ENCODE measurements at places on chromosomes 7 and 10.

DNA sequence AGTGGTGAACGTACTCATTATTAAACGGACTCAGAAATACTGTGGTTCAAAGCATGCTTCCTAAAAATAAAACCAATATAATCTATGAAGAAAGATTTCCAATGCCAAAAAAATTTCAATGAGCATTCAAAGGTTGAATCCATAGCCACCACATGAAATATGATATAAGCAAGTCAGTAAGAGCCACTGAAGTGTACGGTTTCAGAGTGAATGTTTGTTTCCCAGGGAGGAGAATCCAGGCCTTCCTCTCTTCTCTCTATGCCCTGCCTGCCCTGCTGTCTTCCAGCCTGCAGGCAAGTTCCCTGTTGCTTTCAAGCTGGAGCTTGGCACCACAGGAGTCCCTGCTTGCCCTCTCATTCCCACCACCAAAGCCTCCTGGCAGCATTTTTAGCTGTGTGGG, 1171.6 kb upstream of the C7orf33 start:
- no peak for DNase-seq

DNA sequence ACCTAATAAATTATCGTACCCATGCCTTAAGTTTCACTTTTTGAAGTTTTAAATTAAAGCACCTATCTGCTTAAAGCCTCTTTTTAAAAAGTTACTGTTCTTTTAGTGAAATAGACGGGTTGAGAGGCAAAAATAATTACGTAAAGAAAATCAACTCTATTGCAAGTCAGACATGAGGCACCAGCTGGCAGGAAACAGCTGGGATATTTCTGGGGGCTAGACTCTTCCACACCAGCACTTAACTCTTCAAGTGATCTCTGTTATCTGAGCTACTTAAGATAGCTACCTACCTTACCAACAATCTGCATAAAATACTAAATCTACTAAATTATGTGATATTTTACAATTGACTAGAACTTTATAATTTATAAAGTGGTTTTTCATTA, 35.8 kb downstream of the GBF1 start:
- DNase-seq = no peak

DNA sequence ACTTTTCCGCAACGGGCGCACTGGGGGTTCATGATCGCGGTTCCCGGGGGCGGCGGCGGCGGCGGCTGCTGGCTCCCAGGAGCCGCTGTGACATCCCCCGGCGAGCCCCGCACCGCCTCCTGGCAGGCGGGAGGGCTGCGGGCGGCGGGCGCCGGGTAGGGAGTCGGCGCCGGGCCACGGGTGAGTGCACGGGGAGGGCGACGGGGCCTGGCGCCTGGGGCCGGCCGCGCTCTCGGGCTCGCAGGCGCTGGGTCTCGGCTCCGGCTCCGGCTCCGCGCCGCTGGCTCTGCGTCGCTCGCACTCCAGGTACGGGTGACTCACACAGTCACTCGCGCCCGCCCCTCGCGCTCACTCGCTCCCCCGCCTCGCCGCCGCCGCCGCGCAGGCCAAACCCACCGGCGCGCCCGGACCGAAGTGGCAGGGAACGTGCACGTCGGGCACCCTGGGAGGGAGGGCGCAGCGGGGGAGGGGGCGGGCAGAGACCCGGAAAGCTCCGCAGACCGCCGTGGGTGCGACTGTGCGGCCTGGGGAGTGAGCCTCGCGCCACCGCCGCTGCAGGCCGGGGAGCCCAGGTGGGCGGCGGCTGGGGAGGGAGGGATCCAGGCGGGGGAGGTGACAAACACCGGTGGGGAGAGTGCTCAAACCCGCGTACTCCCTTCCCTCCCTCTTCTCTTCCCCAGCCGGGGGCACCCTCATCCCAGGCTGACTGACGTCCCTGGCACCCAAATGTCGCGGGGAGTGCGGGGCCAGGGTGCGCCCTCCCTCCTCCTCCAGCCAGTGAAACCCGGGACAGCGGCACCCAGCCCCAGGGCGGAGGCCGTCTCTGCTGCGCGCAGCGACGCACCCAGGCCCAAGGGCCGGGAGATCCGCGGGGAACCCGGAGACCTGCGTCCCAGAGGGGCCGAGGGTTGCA, 276.9 kb upstream of the NEBL start:
- peak; percentile 33 for DNase-seq

DNA sequence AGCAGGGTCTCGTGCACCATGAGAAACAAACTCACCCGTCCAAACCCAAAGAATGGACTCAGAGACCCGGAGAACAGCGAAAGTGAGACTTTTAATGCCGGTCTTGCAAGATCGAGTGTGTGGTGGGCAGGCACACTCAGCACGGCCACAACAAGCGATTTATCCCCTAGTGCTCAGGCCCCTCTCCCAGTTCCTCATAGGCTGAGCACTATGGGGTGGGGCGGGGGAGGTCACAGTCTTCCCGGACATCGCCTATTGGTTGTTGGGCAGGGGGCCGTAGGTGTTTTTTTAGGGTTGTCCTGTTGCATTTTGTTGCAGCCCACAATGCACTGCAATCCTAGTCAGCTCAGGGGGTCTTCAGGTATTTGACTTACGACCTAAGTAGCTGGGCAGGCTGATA, 608.3 kb upstream of the FOXK1 start:
- no peak for DNase-seq

DNA sequence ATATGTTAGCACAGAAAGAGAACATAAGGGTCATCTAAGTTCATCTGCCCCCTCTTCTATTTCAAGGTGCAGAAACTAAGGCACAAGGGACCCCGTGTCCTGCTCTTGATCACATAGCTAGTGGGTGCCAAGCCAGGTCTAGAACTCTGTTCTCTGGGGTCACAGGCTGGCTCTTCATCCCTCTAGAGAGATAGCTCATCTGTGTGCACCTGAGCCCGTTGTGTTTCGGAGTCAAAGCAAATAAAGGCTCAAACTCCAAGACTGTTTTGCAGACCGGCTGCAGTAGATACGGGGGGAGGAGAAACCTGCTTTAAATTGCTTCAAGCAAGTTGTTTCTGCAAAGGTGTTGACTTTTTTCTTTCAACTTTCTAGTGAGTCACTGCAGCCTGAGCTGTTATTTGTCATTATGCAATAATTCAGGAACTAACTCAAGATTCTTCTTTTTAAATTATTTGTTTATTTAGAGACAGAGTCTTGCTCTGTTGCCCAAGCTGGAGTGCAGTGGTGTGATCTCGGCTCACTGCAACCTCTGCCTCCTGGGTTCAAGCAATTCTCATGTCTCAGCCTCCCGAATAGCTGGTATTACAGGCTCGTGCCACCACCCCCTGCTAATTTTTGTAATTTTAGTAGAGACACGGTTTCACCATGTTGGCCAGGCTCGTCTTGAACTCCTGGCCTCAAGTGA, 6.5 kb downstream of the BLVRA start:
- no peak for DNase-seq

Data from activated CD4-positive, alpha-beta T cell treated with anti-CD3 and anti-CD28 coated beads, Interleukin-10, Interleukin-2, amounts not matched to agents 100 ng/mL and 50 ng/mL, durations not matched to agents 16 hours and 8 hours (primary cell).